ENCODE measurements at places on chromosomes 2 and 18.

GRCh38 chr2:50529600-50530218 lies 502.2 kb downstream of the NRXN1 start:
- peak; percentile 21 for DNase-seq

DNA sequence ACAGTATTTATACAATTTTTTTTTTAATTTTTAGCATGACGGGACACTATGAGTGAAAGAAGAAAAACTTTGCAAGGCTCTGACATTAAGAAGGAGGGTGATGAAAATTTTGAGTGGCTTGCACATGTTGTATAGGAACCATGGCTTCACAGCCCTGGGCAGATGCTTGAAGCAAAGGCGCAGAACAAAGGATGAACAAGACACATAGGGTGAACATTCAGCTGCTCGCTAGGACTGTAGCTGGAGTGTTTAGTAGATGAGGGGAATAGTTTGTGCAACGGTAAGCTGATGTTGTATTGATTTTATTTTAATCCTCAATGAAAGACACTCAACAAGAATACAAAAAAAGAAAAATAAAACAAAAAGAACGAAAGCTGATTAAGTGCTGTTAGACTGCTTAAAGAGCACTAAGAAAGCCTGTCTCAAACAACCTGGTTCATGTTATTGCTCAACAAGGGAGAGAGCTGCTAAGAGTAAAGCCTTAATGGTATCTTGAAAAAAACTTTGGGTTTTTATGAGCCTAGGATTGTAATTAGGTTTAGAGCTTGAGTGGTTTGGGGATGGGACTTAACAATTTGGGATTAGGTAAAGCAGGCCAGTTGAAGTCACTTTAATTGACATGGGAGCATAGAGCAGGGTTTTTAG lies 41.2 kb upstream of the GCFC2 start:
- no peak for DNase-seq

GRCh38 chr18:34551824-34552223 lies 158.3 kb upstream of the DTNA start:
- DNase-seq: no peak

- DNase-seq: no peak
These were observed 143.0 kb downstream of the ABCA12 start for GRCh38 chr2:214995409-214995808.

DNA sequence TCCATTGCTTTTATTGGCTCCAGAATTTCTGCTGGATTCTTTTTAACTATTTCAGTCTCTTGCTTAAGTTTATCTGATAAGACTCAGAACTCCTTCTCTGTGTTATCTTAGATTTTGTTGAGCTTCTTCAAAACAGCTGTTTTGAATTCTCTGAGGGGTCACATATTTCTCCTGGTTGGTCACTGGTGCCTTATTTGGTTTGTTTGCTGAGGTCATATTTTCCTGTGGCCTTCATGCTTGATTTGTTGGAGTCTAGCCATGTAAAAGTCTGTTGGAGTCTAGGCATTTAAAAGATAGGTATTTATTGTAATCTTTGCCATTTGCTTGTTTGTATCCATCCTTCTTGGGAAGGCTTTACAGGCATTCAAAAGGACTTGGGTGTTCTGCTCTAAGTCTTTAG lies 398.7 kb downstream of the DSEL start:
- DNase-seq: no peak

Data from CMK (cell line).